ENCODE measurements at places on chromosomes 1 and 21.

GRCh38 chr1:17755120-17755519 lies at the start of gene ACTL8:
TSS of gene ACTL8 (plus strand) at chr1:17755333. CDS start at chr1:17823009, 67,676 bp downstream.
- DNase-seq = no peak

DNA sequence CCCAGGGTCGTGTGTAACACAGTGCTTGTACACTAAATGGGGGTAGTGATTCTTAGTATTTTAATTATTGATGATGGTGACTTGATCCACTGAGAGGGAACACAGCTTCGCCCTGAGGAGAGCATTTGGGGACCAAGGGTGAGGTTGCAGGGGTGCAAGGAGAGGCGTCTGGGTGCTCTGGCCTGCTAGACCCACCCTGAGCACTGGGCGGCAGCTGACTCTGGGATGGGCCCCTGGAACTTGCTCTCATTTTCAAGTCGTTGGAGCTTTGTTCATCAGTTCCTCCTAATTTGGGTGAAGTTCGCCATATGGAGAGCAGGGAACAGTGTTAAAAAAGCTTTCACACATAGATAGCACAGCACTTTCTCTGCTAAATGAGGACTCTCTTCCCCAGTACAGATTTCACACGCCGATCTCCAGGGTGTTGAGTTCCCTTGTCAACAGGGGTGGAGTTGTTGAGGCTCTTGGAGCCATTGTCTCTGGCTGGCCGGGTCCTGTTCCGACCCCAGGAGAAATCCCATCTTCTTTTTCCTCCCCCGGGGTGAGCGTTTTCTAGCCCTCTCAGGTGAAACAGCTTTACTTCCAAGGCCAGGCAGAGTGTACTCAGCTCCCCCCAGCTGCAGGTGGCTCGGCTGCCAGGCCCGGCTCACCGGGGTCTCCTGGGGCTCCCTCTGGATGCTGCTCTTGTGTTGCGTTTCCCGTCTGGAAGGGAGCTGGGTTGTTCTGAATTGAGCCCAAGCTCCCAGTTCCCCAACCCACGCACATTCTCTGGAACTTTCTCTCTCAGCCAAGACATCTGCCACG lies 367.4 kb downstream of the RPS6KC1 start:
- no peak for DNase-seq

DNA sequence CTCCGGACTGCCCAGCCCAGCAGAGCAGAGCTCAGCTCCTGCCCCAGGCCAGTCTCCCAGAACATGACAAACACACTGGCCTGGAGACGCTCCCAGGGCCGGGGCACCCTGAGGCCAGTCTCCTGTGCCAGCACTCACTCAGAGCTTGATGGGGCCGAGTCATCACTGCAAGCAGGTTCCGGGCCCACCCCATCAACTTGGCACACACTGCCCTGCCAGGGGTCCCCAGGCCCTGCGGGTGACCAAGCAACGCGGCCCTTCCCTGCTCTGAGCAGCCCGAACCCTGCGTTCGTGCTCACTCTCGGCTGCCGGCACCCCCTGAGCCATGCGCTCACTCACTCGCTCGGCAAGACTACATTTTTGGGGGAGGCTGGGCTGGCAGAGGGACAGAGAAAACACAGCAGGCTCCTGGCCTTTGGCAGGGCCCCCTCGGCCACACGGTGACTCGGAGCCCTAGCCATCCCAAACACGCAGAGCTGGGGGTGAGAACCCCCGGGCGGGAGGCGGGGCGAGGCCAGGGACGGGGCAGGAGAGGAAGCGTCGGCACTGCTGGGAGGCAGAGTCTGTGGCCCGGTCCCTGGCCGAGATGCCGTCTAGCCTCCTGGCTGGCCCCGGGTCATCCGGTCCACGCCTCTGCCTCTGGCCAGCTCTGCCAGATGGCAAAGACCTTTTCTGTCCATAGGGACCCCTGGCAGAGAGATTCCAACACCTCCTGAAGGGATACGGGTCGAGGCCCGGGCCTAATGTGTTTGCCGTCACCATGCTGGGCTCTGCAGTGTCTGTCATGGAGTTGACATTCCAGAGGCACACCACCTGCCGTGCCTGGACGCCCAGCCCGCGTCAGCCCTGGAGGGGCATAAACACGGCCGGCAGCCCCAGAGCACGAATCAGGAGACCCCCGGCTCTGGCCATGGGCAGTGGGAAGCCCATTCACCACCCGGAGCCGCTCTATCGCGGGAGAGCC lies 68.0 kb downstream of the MEGF6 start:
- no peak for DNase-seq

DNA sequence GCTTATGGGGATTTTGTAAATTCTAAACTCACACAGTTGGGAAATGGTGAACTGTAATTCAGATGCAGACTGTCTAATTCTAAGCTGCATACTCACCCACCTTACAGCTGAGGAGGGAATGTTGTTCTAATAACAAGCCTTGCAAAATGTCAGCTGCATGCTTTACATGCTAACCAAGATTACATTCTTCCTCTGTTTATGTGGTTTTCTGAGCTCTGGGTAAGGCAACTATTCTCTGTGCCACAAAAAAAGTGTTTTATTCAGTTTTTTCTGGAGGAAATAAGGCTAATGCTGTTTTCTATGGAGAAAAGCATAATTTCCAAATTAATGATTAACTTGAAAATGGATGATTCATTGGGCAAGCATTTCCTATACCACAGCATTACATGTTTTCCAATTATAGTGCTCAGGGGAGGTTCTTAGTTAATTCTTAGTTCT lies 64.9 kb downstream of the RGS13 start:
- DNase-seq = no peak

DNA sequence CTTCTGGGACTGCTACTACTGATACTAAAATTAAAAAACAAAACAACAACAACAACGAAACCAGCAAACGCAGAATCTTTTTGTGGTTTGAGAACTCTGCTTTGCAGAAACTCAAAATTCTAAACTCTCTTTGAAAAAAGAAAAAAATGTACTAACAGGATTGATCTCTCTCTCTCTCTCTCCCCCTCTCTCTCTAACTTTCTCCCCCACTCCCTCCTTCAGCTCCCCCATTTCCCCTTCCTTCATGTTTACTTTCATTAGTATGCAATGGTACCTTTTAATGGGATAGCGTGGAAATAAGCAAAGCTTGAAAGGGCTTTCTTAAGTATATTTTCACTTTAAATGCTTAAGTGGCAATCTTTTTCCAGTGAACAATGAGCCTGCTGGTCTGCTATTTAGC lies 562.6 kb upstream of the ADGRL2 start:
- DNase-seq = no peak

DNA sequence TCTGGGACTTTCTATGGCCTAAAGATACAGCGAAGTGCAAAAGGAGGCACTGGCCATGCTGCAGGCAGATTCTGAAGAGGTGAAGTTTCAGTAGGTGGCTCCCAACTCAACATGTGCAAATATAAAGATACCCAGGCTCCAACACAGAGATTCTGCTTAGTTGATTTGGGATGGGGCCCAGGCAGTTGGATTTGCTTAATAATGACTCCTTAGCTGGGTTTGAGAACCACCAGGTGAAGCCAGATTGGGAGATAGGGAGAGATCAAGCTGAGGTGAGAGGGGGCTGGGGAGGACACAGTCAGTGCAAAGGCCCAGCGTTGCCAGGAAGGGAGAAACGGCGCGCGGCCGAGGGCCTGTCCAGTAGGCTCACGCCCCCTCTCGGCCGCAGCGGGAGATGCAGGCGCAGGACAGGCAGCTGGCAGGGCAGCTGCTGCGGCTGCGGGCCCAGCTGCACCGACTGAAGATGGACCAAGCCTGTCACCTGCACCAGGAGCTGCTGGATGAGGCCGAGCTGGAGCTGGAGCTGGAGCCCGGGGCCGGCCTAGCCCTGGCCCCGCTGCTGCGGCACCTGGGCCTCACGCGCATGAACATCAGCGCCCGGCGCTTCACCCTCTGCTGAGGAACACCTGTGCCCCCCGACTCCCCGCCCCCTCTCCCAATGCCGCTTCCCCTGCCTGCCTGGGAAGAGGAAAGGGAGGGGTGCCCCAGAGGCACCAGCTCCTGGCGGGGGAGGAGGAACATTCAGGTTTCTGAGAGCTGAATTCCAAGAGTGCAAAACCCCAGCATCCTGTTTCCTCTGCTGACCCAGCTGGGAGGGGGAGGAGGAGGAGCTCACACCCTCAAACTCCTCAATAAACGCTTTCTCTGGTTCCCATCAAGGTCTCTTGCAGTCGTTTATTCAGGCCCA lies 1.2 kb downstream of the FAM167B start:
- peak; percentile 75 for DNase-seq

GRCh38 chr1:46094471-46095005 lies 37.9 kb downstream of the PIK3R3 start:
- DNase-seq = no peak

- DNase-seq = no peak
These were observed 175.4 kb downstream of the SEC16B start for GRCh38 chr1:177794376-177794991.

DNA sequence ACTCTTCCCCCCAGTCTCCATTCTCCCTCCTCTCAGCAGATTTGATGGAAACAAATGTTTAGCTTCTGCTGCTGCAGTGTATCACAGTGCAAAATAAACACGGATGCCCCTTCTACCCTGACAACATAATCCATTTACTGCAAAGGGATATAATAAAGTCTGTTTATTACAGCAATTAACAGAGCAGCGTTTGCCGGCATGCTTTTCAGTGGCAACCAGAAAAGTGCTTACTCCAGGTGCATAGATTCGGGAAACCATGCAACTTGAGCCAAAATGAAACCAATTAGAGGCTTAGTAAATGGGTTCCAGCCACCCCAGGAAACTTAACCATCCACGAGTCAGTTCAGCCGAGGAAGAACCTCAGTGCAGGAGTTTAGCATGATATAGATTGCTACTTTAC lies 12.9 kb upstream of the LEMD1 start:
- no peak for DNase-seq

GRCh38 chr21:34031835-34032370 lies 41.5 kb upstream of the MRPS6 start:
- DNase-seq = no peak

- no peak for DNase-seq
These were observed 12.3 kb downstream of the ZNF436 start for GRCh38 chr1:23357138-23357908.

DNA sequence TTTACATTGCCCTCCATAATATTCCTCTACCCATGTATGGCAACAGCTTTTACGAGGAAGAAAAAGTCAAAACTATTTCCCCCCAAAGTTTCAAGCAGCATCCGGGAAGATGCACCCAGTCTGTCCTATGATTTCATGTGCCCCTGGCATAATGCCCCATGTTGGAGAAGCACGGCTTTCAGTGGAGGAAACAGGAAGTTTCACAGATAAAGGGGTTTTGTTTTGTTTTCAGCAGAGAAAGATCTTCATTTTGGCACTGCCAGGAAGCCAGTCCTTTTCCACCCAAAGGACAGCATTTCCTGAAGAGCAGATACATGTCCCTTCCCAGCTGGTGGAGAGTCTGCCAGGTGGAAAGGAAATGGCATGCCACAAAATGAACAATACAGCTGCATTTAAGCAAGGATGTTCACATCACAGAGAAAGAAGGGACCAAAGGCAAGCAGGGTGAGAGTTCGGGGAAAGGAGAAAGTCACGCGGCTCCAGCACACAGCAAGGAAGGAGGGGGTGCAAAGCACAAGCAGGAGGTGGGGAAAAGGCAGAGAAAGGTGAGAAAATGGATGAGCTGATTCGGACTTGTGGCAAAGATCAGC lies 95.3 kb upstream of the HIVEP3 start:
- DNase-seq = no peak

DNA sequence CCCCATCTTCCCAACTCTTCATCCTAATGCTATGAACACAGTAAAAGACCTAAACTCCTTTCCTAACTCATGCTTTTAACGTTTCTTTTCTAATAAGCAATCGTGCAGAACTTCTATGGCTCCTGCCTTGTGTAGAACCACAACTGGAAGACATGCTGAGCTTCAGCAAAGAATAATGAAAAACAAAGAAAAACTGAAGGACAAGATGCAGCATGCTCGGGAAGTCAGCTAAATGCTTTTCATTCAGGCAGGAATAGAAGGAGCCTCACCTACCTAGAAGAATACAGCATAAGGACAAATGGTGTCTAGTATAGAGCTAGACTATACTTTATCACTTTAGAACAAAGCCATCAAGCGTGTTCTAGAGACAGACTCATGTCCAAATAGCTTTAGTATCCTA lies 45.9 kb downstream of the LUZP1 start:
- no peak for DNase-seq
